ENCODE measurements at places on chromosomes 7 and 10.

DNA sequence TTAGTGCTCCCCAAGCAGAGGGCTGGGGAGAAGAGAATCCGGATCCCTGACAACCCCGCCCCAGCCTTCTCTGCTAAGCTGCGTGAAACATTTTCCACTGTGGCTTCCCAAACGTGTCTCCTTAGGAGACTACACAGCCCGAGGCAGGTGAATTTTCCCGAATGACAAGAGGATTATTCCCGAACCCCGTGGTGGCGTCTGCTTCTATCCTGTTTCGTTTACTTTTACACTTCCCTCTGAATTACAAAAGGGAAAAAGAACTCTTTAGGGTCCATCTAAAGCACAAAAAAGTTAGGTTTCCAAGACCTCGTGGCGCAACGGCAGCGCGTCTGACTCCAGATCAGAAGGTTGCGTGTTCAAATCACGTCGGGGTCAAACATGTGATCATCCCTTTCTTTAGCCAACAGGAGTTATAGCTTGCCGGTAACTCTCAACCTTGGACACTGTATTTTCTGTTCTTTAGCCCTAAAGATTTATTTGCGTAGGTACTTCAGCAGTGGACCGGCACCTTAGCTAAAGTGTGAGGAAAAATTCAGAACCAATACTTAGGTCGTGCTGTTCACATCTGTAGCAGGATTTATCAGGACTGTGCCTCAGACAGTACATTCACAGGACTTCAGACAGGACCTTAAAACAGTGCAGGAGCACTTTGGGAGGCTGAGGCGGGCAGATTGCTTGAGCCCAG is 3.2 kb upstream of the ZNF789 start:
- DNase-seq, result no peak

- no peak for DNase-seq
Observed at GRCh38 chr10:60348982-60349381, 40.7 kb downstream of the ANK3 start.

GRCh38 chr10:110847374-110847773 is 24.4 kb upstream of the PDCD4 start:
- no peak for DNase-seq

DNA sequence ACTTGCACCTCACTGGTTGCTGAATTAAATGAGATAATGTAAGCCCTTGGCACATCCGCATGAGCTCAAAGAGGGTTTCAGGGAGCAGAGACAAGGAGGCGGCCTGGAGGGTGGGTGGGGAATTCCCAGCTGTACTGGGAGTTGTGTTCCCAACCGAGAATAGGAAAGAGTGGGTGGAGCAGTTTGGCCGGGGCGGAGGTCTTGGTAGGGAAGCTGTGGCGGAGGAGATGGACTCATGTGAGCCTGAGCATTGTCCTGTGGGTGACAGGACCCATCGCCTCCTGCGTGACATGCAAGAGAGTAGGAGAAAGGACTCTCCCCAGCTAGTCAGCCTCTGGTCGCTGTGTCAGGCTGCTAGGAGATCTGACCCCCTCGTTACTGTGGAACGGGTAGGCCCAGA is 41.0 kb upstream of the SAMD8 start:
- DNase-seq, result no peak

GRCh38 chr7:80642871-80643270 is 4.4 kb downstream of the CD36 start:
- no peak for DNase-seq

DNA sequence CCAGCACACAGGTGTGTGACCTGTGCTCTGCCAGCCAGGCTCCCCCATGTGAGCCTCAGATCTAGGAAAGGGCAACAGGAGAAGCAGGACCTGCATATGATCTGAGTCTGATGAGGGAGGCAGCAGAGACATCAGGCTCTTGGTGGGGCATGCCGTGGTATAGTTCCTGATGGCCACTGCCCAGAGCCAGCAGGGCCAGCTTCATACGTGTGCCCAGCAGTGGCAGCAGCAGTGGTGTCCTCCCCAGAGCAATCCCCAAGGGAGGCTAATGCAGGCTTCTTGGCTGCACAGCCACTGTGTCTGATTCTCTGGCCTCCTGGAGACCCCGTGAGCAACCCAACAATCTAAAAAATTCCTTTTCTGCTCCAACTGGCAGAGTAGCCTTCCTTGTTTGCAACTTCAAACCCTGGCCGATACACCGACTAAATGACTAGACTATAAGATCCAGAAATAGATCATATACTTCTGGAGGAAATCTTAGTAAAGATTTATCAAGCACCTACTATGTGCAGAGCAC is 230.6 kb upstream of the ZMIZ1 start:
- DNase-seq, result no peak

DNA sequence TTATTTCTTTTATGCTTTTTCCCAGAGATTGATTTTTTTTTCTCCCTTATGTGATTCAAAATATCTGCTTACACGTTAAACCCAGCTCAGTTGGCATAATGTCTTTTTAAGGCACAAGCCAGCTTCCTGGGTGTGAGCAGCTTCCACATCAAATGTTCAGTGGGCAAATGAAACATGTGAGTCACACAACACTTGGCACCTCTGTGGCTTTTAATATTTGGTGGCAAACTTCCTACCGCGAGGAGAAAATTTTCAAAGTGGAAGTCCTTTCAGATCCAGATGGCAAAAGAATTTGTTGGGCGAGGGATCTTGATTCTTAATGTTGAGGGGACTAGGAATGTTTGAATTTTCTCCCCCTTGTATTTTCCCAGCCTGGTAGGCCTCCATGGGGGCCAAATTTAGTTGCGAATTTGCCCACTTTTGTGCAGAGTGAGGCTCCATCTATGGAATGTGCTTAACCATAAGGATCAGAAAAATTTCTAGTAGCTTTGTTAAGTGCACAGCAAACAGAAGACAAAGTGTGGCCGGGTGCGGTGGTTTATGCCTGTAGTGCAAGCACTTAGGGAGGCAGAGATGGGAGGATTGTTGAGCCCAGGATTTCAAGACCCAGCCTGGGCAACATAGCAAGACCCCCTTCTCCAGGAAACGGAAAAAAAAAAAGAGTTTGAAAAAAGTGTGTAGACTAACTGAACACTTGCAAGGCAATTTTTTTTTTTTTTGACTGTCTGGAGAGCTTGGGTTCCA is 31.0 kb downstream of the CUX1 start:
- DNase-seq, result no peak

GRCh38 chr7:101618207-101618839 is 10.8 kb downstream of the MYL10 start:
- DNase-seq, result no peak

- no peak for DNase-seq
Observed at GRCh38 chr7:8177109-8177933, 84.6 kb downstream of the ICA1 start.

- no peak for DNase-seq
Observed at GRCh38 chr10:110172155-110172554, 35.2 kb upstream of the MXI1 start.

GRCh38 chr7:93036807-93037206 is 81.0 kb downstream of the SAMD9 start:
- no peak for DNase-seq

GRCh38 chr7:100723732-100724275 is 3.5 kb downstream of the EPO start:
- no peak for DNase-seq

DNA sequence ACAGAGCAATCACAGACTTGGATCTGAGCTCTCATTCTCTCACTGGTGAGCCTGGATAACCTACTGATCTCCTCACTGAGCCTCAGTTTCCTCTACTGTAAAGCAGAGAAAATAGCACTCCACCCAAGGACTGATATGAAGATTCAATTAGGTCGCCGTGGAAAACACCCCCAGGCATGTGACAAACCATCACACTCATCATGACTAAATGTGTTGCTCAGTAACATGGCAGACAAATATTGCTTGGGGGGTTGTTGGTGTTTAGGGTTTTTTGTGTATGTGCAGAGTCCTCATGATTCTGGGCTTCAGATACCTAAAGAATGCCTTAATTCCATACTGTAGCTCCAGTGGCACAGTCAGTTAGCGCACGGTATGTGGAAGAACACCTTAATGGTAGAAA is 122.1 kb upstream of the TCF7L2 start:
- no peak for DNase-seq

GRCh38 chr10:113045147-113046055 is 95.4 kb downstream of the TCF7L2 start:
- no peak for DNase-seq

- DNase-seq, result no peak
Observed at GRCh38 chr10:22598478-22598877, 115.9 kb downstream of the PIP4K2A start.

- no peak for DNase-seq
Observed at GRCh38 chr10:124756156-124756903, 12.2 kb upstream of the FAM53B start.

- DNase-seq, result no peak
Observed at GRCh38 chr7:99843808-99844207, 16.0 kb downstream of the CYP3A43 start.

DNA sequence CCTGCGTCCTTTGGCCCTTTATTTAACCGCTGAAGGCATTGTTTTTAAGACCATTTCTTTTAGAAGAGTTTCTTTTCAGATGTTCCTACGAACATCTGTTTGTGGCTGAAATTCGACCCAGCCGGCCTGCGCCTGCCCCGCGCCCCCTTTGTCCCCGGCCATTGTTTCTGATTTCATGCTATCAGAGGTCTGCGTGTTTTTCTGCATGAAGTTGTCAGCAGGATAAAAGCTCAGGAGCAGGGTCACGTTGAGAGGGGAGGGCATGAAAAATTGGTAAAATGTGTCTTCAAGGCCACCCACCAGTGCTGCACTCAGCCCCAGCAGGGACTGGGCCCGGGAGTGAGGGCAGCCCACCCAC is 43.1 kb downstream of the NKX6-2 start:
- peak; percentile 74 for DNase-seq

GRCh38 chr7:36013246-36014014 is 139.6 kb upstream of the EEPD1 start:
- DNase-seq, result no peak

DNA sequence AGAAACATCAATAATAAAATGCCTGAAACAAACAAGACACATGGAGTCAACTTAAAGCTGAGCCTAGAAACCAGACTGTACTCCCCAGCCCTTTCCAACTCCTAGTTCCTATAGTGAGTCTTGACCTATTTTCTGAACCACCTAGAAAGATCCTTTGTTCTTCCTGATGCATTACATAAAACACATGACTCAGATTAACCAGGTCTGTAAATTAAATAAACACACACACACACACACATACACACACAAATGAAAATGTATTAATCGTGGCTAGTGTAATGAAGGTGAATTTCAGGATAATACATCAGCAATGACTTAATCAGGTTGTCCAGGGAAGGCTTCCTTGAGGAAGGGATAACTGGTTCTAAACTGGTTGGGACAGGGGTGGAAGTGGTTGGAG is 104.7 kb downstream of the ST8SIA6 start:
- DNase-seq, result no peak

DNA sequence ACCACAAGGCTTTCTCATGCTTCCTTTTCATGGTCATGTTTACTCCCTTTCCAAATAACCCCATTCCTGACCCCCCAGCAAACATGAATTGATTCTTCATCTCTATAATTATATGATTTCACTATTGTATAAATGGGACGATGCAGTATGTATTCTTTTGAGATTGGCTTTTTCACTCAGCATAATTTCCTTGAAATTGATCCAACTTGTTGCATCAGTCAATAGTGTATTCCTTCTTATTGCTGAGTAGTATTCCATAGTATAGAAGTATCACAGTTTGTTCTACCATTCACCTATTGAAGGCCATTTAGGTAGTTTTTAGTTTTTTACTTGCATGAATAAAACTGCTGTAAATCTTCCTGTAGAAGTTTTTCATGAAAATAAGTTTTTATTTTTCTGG is 264.7 kb downstream of the BAMBI start:
- DNase-seq, result no peak

DNA sequence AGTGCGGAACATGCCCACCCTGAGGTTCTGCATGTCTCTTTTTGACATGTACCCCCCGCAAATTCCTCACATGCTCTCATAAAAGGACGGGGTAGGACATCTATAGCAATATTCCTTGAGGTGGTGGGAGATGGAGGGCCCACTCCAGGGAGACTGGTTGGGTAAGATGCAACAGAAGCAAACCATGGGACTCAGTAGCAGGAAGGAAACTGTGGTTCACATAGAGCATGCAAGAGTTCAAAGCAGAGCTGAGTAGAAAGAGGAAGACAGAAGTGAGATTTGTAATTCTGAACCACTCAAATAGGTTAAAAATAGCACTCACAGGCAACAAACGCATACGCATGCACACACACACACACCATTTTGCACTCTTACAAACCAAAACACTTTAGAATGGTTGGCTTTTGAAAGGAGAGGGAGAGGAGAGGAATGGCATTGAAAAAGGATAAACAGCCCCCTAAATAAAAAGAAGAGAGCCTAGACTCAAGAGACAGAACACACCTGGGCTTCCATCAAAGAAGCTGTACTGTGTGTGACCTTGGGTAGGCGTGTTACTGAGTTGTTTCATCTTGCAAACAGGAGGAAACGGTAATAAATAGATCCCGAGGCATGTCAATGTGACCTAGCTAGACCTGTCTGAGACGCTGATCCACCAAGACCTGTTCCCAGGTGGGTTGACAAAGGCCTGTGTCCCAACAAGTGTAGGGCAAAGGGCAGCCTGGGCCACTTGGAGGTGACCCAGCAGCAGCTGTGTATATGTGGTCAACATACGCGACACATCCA is 77.6 kb upstream of the LRRC4 start:
- DNase-seq, result no peak

GRCh38 chr7:3464900-3465622 is 164.0 kb downstream of the SDK1 start:
- no peak for DNase-seq

DNA sequence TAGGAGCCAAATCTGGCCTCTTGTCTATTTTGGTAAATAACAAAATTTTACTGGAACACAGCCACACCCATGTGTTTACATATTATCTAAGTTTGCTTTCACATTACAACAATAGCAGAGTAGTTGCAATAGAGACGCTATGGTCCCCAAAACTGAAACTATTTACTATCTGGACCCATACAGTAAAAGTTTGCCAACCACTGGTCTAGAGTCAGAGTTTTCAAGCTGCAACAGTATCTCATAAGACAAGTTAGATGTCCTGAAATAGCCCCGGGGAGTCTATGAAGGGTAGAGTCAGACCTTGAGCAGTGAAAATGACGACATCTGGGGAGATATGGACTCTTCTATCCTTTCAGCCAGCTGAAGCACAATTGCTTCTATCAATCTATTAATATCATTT is 74.2 kb downstream of the CTNNA3 start:
- DNase-seq, result no peak

- DNase-seq, result no peak
Observed at GRCh38 chr10:50514995-50515394, 108.8 kb downstream of the SGMS1 start.

GRCh38 chr7:151869109-151869428 is 7.8 kb downstream of the PRKAG2 start:
- no peak for DNase-seq

DNA sequence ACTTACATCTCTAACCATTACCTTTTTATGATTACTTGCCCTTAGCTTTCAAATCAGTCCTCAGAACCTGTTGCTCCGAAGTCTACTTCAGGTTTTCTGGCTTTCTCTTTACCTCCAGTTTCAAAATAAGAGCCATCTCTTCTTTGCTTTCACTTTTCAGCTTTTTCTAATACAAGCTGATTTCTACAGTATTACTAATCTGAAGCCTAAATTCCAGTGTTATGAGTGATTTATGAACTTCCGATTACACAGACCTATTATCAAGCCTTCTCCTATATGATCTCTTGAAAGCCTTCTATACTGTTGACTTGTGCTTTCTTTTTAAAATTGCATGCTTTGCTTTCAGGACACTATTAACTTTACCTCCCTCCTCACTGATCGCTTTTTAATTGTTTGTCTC is 1307.8 kb upstream of the CELF2 start:
- DNase-seq, result no peak

- DNase-seq, result peak; percentile 65
Observed at GRCh38 chr7:111485701-111486380, 76.5 kb downstream of the IMMP2L start.

GRCh38 chr7:7548407-7548806 is 12.7 kb upstream of the COL28A1 start:
- DNase-seq, result no peak

Measured in retina (tissue), 1 donor.